Upper lobe of left lung (tissue), 6 donors: ENCODE measurements at places on chromosomes 1 and 21. TPM values are rescaled to one million over a fixed set of nuclear protein-coding genes. Genes with fewer than 3 reads are reported as not detected.
A peak's percentile ranks its signal among the peaks of the same experiment; 100 is the strongest.

- H3K36me3 ChIP-seq = no peaks in the 10 kb centered on the region
- no peaks in the 10 kb centered on the region for H3K27me3 ChIP-seq
- no peak overlapping the region for H3K4me3 ChIP-seq
- DNase-seq = no peak
- H3K27ac ChIP-seq = no peak overlapping the region
Observed at GRCh38 chr1:79711001-79711431, 704.5 kb upstream of the ADGRL4 start.

SPRR4 gene
- total RNA-seq = not detected

- peaks cover 8% of the 10 kb centered on the region for H3K4me1 ChIP-seq
- H3K27me3 ChIP-seq = peaks cover 17% of the 10 kb centered on the region
- H3K4me3 ChIP-seq = no peak overlapping the region
- no peaks in the 10 kb centered on the region for H3K36me3 ChIP-seq
- no peak overlapping the region for H3K27ac ChIP-seq
- no peak for DNase-seq
Observed at GRCh38 chr1:11484321-11484655, 5.3 kb downstream of the DISP3 start.

AIRE gene
- not detected for total RNA-seq

KLF17 gene
- 0.33 TPM for total RNA-seq

GRCh38 chr1:40640314-40641076 lies 25.0 kb downstream of the RIMS3 start:
- DNase-seq = no peak
- H3K36me3 ChIP-seq = no peaks in the 10 kb centered on the region
- no peaks in the 10 kb centered on the region for H3K27me3 ChIP-seq
- no peaks in the 10 kb centered on the region for H3K4me1 ChIP-seq

CAMSAP2 gene
- 19.9 TPM for total RNA-seq

GRCh38 chr21:33302796-33303195 lies 22.0 kb upstream of the IFNAR1 start:
- H3K27me3 ChIP-seq = no peaks in the 10 kb centered on the region
- no peak overlapping the region for H3K4me3 ChIP-seq
- DNase-seq = no peak

DNA sequence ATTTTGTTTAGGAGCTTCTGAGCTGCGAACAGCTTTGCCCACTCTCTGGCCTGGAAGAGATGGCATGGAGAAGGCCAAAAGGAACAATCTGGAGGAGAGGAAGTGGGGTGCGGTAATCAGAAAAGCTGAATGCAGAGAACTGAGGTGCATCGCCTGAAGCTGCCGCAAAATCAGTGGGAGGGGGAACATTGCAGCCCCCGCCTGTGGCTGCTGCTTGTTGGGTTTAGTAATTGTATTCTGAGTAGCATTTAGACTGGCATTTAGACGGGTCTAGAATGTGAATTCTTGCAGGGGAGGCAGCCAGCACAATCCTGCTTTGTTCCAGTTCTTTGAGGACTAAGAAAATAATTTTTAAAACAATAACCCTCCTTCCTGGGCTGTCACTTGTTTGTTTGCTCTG lies 25.4 kb downstream of the NFASC start:
- H3K27ac ChIP-seq = no peak overlapping the region
- no peaks in the 10 kb centered on the region for H3K4me1 ChIP-seq
- H3K27me3 ChIP-seq = no peaks in the 10 kb centered on the region
- no peak for DNase-seq

SPATA6 gene
- 16.9 TPM for total RNA-seq

- no peak overlapping the region for H3K27ac ChIP-seq
- no peaks in the 10 kb centered on the region for H3K27me3 ChIP-seq
- H3K4me1 ChIP-seq = peaks cover 5% of the 10 kb centered on the region
- H3K4me3 ChIP-seq = no peak overlapping the region
Observed at GRCh38 chr1:151524736-151525135, 13.5 kb downstream of the CGN start.

- DNase-seq = no peak
- H3K27me3 ChIP-seq = no peaks in the 10 kb centered on the region
- H3K27ac ChIP-seq = peak overlapping the region; percentile 81
- peaks cover 16% of the 10 kb centered on the region for H3K4me1 ChIP-seq
- H3K4me3 ChIP-seq = peak overlapping the region; percentile 79
Observed at GRCh38 chr1:206635978-206636345, 626 bp downstream of the DYRK3 start.

- peak within 1 kb of the TSS; percentile 92 for H3K4me3 ChIP-seq
- peak within 1 kb of the TSS; percentile 96 for H3K27ac ChIP-seq
- peaks cover 17% of the 10 kb centered on the region for H3K4me1 ChIP-seq
- H3K36me3 ChIP-seq = no peaks in the 10 kb centered on the region
- no peak for DNase-seq
Observed at GRCh38 chr1:9910076-9910422, at the start of gene CTNNBIP1. Gene CTNNBIP1 (minus strand): TSS chr1:9910269. CDS start chr1:9872064, 38,205 bp downstream.

- peaks cover 26% of the 10 kb centered on the region for H3K4me1 ChIP-seq
- no peaks in the 10 kb centered on the region for H3K27me3 ChIP-seq
- no peak overlapping the region for H3K4me3 ChIP-seq
- no peak overlapping the region for H3K27ac ChIP-seq
- DNase-seq = no peak
- no peaks in the 10 kb centered on the region for H3K36me3 ChIP-seq
Observed at GRCh38 chr21:37548521-37548981, 182.0 kb downstream of the DYRK1A start.

MYCBP gene
- total RNA-seq = 13.1 TPM

CFHR2 gene
- total RNA-seq = 0.40 TPM

- no peaks in the 10 kb centered on the region for H3K4me1 ChIP-seq
- no peak overlapping the region for H3K4me3 ChIP-seq
Observed at GRCh38 chr21:43299441-43300277, 127.3 kb downstream of the SIK1 start.

GIPC2 gene
- 1.5 TPM for total RNA-seq

DNA sequence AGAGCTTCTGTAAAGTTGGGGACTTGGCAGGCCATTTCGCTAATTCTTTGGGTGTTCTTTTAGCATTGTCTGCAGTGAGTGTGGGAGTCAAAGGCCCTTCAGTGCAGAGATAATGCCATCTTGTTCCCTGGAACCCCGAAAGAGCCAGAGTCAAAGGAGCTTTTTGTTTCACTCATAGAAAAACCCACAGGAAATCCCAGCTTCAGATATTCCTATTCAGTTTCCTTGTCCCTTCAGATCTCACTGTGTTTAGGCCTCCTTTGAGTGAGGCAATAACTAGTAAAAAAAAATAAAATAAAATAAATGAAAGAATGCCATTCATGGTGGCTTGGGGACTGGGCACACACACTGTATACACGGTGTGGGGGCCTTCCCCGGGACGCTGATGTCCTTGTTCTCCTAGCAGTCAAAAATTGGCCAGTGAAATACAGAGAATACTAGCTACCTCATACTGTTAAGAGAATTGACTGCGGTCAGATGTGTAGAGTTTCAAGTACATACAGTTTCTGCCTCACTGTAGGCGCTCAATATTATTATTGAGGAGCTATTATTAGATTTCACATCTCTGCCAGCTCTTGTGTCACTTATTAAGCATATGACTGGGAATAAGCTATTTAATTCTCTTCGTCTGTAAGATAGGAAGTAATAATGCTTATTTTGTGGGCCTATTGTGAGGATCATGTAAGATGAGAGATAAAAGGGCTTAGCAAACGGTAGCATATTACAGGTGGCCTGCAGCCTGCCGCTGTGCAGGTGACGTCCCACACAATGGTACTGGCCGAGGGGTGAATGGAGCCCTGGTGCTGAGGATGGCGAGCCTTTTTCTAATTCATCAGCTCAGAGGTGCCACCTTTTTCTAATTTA lies 16.7 kb downstream of the DISC1 start:
- no peaks in the 10 kb centered on the region for H3K4me1 ChIP-seq
- no peaks in the 10 kb centered on the region for H3K27me3 ChIP-seq
- H3K27ac ChIP-seq = no peak overlapping the region
- no peak for DNase-seq
- H3K4me3 ChIP-seq = no peak overlapping the region

NEGR1 gene
- total RNA-seq = 13.2 TPM

DNA sequence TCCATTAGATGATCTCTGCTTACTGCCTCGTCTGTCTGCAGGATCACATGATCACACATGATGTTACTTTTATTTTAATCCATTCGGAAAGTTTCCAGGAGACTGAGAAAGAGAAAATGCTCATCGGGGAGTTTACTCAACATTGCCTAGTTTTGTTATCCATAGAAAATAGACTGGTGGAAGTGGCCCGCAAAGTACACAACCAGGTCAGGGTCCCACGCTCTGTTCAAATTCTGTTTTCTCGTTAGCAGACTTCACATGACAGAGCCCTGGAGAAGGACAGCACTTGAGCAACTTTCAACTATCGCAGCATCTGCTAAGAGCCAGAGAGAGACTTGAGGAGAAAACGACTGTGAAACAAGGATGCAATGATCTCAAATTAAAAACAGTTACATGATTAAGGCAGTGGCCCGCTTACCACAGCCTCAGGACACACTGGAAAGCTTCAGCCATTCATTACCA lies 44.2 kb downstream of the ADAMTS1 start:
- H3K36me3 ChIP-seq = no peaks in the 10 kb centered on the region
- no peak overlapping the region for H3K4me3 ChIP-seq
- peaks cover 9% of the 10 kb centered on the region for H3K4me1 ChIP-seq
- H3K27ac ChIP-seq = peak overlapping the region; percentile 59
- no peak for DNase-seq

DNA sequence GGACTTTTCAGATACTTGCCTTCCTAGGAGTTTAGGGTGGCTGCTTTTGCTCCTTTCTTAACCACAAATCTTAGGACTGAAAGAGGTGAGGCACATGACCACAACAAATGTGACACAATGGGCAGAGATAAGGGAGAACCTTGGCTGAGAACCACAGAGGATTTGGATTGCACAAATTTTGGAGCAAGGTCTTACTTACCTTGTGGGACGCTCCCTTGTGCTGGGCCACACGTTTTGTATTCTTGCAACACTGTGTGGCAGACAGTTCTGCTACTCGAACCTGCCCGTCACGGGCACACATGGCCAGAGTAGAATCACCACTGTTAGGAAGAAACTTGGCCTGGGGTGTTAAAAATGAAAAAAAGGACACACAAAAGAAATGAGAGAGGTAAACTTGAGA lies 23.9 kb downstream of the DCAF8 start:
- H3K27ac ChIP-seq = no peak overlapping the region
- no peak overlapping the region for H3K4me3 ChIP-seq
- peaks cover 37% of the 10 kb centered on the region for H3K36me3 ChIP-seq
- no peaks in the 10 kb centered on the region for H3K27me3 ChIP-seq

ATP13A2 gene
- total RNA-seq = 67.3 TPM

PIGR gene
- 1,034 TPM for total RNA-seq

GRCh38 chr1:119385650-119386049 lies 17.1 kb downstream of the HAO2 start:
- H3K27ac ChIP-seq = no peak overlapping the region
- DNase-seq = no peak
- no peaks in the 10 kb centered on the region for H3K4me1 ChIP-seq
- no peaks in the 10 kb centered on the region for H3K27me3 ChIP-seq
- no peak overlapping the region for H3K4me3 ChIP-seq
- no peaks in the 10 kb centered on the region for H3K36me3 ChIP-seq

GRCh38 chr21:32940079-32941014 lies 85.4 kb upstream of the OLIG2 start:
- no peaks in the 10 kb centered on the region for H3K27me3 ChIP-seq
- H3K36me3 ChIP-seq = no peaks in the 10 kb centered on the region
- H3K27ac ChIP-seq = no peak overlapping the region
- H3K4me1 ChIP-seq = no peaks in the 10 kb centered on the region
- peak; percentile 60 for DNase-seq
- H3K4me3 ChIP-seq = no peak overlapping the region

- no peaks in the 10 kb centered on the region for H3K27me3 ChIP-seq
- no peak overlapping the region for H3K27ac ChIP-seq
- no peaks in the 10 kb centered on the region for H3K36me3 ChIP-seq
- no peak for DNase-seq
Observed at GRCh38 chr21:15688016-15688415, 41.8 kb upstream of the USP25 start.

CLEC20A gene
- total RNA-seq = not detected

GRCh38 chr1:53409695-53410094 lies 49.5 kb upstream of the DMRTB1 start:
- H3K4me3 ChIP-seq = no peak overlapping the region
- H3K27me3 ChIP-seq = no peaks in the 10 kb centered on the region
- H3K4me1 ChIP-seq = no peaks in the 10 kb centered on the region
- no peaks in the 10 kb centered on the region for H3K36me3 ChIP-seq
- H3K27ac ChIP-seq = no peak overlapping the region

- H3K36me3 ChIP-seq = peaks cover under 1% of the 10 kb centered on the region
- no peak for DNase-seq
- H3K27me3 ChIP-seq = no peaks in the 10 kb centered on the region
- peak overlapping the region; percentile 40 for H3K4me3 ChIP-seq
- H3K4me1 ChIP-seq = peaks cover 19% of the 10 kb centered on the region
Observed at GRCh38 chr1:27342391-27342777, 562 bp downstream of the SYTL1 start.

- no peak overlapping the region for H3K27ac ChIP-seq
- peak overlapping the region; percentile 20 for H3K4me3 ChIP-seq
- peaks cover 16% of the 10 kb centered on the region for H3K4me1 ChIP-seq
- H3K27me3 ChIP-seq = no peaks in the 10 kb centered on the region
- H3K36me3 ChIP-seq = no peaks in the 10 kb centered on the region
Observed at GRCh38 chr1:3668585-3669300, 16.4 kb downstream of the TP73 start.

KRTAP10-1 gene
- not detected for total RNA-seq

- H3K4me1 ChIP-seq = peaks cover 10% of the 10 kb centered on the region
- no peak overlapping the region for H3K4me3 ChIP-seq
- peak; percentile 68 for DNase-seq
- no peaks in the 10 kb centered on the region for H3K36me3 ChIP-seq
- no peak overlapping the region for H3K27ac ChIP-seq
- H3K27me3 ChIP-seq = peaks cover 19% of the 10 kb centered on the region
Observed at GRCh38 chr1:2448098-2448445, 28.0 kb upstream of the PLCH2 start.

PLPPR4 gene
- total RNA-seq = 0.30 TPM
